Mammary epithelial cell (primary cell): ENCODE measurements at places on chromosomes 13 and 19.

GRCh38 chr13:95447814-95448213 is 104.7 kb upstream of the CLDN10 start:
- no peak for DNase-seq

DNA sequence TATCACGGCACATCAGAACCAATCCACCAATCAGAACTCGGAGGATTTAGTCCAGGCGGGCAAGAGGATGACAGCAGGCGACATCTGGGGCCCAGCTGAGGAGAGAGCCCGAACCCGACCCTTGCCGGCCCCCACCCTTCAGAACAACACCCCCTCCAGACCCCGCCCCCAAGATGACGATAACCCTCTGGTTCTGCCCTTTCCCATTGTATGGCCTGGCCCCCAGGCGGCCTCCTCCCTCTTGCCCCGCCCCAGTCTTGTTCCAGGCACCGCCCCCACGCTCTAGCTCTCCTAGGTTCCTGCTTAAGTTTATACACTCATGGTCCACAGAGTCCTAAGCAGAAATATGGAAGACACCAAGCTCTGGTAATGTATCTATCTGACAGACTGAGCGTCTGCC is 2.8 kb upstream of the ZNF83 start:
- DNase-seq: no peak

GRCh38 chr19:16349551-16350152 is 25.0 kb downstream of the KLF2 start:
- no peak for DNase-seq

DNA sequence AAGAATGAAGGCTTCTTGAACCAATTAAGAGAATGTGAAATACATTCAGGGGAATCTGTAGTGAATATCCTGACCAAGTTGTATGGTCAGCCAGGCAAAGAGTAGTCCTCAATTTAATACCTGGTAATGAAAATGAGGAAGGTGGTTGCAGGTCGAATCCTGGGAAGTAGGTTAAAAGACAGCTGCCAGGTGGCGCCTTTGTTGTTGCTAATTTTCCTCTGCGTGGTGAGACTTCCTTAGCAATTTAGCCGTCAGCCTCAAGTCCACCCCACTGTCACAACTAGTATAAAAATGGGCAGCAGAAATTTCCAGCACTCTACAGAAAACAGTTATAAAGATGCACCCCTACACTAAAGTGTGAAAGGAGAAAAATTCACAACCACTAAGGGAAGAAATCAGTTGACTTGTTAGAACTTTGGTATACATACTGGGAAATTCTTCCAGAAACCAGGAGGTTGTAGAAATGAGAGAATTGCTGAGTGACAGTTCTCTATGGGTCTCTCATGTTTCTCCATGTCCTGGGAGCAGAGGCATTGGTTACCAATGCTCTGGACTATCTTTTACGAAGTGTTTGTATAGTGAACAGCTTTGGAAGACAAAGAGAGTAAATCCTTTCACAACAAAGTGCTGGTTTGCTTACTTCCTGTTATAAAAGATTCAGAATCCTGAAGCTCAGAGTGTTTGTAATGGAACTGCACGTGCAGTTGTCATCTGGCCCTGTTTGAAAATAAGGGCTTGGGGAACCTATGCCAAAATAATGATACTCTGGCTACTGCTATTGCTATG is 235.9 kb downstream of the NHLRC3 start:
- DNase-seq: no peak

DNA sequence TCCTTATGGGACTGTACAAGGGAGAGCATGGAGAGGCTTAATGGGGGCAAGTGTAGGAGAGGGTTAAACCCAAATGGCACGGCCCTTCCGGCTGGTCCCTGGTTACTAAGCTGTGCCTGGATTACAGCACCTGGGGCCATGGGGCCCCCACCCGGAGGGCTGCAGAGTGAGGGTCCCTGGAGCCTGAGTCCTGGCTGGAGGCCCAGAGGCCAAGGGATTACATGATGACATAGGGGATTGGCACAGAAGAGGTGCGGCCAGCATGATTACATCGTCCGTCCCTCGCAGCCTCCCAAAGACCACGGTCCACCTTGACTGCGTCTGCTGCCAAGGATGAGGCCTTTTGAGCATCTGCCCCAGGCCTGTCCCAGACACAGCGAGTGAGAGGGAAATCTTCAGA is 149.4 kb downstream of the URI1 start:
- no peak for DNase-seq

DNA sequence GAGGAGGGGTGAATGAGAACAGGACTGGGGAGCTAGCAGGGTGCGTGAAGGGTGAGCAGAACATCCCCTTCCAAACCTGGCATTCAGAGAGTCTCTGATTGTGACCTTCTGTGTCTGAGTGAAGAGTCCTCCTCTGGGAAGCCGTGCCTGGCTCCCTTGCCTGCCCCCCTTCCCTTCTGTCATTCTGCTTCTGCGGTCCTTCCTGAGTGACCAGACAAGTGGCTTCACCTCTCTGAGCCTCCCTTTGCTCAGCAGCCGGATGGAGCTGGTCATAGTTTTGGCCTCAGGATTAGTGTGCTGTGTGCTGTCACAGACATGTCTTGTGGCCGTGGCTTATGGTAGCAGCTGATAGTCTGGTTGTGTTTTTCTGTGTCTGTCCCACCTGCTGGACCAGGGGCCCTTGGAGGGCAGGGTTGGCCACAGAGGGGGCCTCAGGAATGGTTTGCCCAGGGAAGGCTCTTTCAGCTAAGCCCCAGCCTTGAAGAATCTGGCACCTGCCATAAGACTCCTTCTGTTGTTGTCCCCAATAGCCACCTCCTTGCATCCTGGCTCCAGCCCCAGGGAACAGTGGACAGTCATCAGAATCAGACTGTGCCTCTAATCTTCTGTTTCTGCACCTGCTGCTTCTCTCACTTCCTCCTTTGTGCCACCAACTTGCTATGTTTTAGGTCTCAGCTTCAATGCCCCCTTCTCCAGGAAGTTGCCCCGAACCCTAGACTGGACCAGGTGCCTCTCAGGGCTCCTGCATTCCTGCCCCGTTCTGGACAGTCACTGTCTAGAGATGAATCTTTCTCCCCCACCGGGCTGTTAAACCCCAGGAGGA is 5.9 kb downstream of the CLPTM1 start:
- DNase-seq: no peak

DNA sequence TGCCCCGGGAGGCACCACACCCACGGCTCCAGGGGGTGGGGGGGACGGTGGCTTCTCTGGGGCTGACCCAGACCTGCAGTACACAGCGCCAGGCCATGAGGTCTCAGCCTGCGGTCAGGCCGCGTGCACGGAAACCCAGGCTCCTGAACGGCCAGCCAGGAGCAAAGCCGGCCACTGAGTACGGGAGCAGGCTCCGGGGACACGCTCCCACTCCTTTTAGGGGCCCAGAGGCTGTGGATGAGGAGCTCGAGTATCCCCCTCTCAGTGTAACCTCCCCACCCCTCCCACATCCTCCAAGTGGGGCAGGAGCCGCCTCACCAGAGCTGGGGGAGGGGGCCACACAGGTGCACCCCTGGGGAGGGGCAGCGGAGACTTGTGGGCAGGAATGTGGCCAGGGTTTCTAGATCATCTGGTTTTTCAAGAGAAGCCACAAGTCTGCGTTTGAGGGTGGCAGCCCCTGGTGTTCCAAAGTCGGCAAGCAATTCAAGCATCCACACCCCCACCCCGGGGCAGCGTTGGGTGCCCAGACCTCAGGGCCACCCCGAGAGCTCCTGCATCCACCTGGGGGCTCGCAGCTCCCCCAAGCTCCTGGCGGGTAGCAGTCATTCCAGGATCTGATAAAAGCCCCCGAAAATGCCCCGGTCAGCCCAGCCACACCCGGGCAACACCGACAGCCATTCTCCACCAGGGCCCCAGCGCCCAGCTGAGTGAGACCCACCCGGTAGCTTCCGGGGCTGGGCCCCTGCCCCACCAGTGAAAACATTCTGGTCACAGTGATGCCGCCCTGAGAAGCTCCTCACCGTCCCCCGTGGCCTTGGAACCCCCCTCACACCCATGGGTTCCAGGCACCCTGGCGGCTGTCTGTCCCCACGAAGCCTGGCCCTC is 6.1 kb downstream of the SBNO2 start:
- no peak for DNase-seq

- peak; percentile 14 for DNase-seq
Measured at GRCh38 chr19:35223862-35224505, 4.6 kb downstream of the FAM187B start.

DNA sequence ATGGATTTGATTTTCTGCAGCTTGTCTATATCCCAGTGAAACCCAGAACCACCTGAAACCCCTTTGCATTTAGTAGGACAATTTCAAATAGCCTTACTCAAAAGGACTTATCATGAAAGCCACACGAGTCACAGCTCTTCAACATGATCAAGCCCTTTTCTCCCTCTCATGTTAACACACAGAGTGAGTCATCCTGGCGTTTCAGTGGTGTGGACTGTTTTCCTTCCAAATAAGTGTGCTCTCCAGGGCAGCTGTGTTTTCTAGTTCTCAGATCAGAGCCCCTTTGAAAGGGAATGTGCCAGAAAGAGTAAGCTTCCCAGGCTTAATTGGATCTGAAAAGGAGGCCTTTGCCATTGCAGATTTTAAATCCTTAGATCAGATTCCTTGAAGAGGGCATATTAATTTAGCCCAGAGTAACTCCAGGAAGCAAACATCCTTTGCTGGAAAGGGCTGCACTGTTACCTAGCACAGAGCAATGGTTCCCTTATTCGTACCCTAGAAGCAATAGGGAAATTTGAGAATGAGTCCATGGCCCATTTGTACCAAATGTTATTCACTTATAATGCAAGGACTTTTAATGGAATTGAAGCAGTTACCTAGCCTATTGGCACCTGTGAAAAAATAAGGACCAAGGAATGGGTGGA is 51.3 kb downstream of the ERICH6B start:
- peak; percentile 71 for DNase-seq

DNA sequence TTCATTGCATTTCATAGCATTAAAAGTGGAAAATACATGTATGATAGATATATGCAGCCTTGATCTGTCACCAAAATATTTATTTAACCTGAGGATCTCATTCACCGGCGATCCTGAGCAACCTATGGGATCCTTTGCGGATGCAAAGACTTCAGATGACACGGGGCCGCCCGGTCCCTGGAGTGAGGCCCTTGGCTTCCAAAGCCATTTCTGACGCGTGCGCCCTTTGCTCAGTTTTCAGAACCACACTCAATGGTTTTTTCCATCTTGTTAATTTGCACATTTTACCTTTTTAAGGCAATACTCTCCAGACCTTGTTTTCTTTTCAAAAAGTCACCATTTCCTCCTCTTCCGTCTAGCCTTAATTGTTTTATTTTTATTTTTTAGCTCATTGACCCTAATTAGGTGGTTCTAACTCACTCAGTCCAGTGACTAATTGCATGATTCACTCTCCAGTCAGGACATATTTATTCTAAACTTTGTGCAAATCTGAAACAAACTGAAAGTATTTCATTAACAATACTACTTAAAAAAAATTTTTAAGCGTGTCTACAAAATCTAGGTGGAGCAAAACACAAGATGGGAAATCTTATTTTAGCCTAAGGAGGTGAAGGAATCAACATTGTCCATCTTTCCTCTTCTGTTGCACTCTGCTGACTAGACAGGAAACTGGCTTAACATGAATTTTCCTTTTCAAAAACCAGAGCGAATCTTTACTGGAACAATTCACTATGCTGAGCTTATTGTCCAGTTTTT is 47.9 kb downstream of the COL4A1 start:
- peak; percentile 23 for DNase-seq

DNA sequence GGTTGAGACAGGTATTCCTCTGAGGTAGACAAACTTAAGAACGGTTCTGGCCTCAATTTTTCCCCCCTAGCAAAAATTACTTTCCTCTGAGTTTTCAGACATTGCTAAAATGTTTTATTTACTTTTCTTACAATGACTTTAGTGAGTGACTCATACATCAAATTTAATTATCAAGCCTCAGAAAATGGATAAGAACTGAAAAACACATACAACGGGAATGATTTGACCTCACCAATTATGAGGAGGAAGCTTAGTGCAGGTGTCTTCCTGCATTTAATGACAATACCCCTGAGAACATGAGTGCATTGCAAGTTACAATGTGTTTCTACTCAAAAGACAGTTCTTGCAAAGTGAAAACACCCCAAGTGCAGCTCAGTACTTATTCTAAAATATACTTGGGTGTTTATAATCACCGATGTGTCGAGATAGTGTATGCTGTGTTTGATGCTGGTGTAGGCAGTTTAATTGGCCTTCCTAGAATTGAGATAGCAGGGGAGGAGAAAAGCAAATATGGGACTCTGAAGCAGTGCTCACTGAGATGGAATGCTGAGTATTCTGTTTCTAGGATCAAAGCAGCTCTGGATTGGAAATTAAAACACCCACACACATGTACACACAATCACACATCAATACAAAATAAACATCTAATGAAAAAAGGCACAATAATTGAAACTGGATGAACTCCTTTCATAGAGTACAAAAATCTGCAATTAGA is 189.5 kb upstream of the SLC10A2 start:
- DNase-seq: no peak

GRCh38 chr19:35257113-35257461 is 8.3 kb downstream of the LSR start:
- no peak for DNase-seq

- no peak for DNase-seq
Measured at GRCh38 chr19:610071-610800, 20.6 kb downstream of the HCN2 start.

DNA sequence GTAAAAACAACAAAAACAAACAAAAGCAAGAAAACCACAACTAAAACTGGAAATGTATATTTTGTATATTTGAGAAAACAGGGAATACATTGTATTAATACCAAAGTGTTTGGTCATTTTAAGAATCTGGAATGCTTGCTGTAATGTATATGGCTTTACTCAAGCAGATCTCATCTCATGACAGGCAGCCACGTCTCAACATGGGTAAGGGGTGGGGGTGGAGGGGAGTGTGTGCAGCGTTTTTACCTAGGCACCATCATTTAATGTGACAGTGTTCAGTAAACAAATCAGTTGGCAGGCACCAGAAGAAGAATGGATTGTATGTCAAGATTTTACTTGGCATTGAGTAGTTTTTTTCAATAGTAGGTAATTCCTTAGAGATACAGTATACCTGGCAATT is 17.1 kb downstream of the KLF5 start:
- no peak for DNase-seq

DNA sequence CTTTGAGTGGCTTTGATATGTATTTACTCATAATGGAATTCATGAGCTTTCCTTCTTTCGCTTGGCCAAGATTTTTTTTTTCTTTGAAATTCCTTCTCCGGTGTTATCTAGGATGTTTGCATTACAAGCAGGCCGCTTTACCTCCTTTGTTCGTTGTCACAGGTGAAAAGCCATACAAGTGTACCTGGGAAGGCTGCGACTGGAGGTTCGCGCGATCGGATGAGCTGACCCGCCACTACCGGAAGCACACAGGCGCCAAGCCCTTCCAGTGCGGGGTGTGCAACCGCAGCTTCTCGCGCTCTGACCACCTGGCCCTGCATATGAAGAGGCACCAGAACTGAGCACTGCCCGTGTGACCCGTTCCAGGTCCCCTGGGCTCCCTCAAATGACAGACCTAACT is 16.7 kb downstream of the KLF5 start:
- no peak for DNase-seq

- no peak for DNase-seq
Measured at GRCh38 chr19:41427647-41428480, 690 bp upstream of the B3GNT8 start.

- peak; percentile 68 for DNase-seq
Measured at GRCh38 chr19:1251330-1252220, 3.2 kb downstream of the MIDN start.

GRCh38 chr19:14553042-14553938 is 18.6 kb downstream of the NDUFB7 start:
- no peak for DNase-seq

GRCh38 chr19:53703361-53703760 is 71.6 kb downstream of the DPRX start:
- no peak for DNase-seq

- peak; percentile 74 for DNase-seq
Measured at GRCh38 chr19:55656988-55657747, 2.3 kb downstream of the U2AF2 start.

- DNase-seq: peak; percentile 94
Measured at GRCh38 chr13:27808851-27809550, 16.7 kb downstream of the GSX1 start.
